ENCODE measurements at places on chromosomes 4 and X.

- DNase-seq = no peak
Observed at GRCh38 chrX:13598877-13599276, 29.5 kb downstream of the EGFL6 start.

GRCh38 chr4:26360864-26361263 is 40.0 kb downstream of the RBPJ start:
- DNase-seq = no peak

DNA sequence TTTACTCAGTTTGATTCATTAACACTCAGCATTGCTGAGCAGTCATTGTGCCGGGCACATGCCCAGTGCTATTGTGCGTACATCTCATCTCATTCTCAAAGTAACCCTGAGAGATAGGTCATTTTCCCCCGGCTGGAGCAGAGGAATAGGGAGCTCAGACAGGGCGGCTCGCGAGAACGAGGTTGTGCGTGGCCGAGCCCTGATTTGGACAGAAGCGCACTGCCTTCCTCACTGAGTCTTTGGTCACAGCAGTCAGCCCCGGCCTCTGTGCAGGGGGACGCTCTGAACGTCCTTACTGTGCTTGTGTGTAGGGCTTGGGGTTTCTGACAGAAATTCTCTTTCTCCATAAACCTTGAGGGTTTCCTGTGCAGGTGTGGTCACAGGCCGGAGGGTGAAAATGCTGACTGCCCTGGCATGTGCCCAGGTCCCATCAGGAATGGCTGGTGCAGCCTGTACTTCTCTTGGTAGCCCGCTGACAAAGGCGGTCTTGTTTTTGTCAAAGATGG is 39.5 kb downstream of the NOP14 start:
- DNase-seq = no peak

GRCh38 chrX:147376601-147377422 is 534.9 kb upstream of the FMR1 start:
- no peak for DNase-seq

- DNase-seq = no peak
Observed at GRCh38 chr4:61666244-61666643, 466.1 kb downstream of the ADGRL3 start.
